ENCODE measurements at places on chromosomes 2 and 18.

GRCh38 chr2:197500503-197501131, 438 bp downstream of the HSPE1 start:
- peak; percentile 16 for DNase-seq

- no peak for DNase-seq
Observed at GRCh38 chr2:231683292-231684235, 24.8 kb upstream of the PTMA start.

DNA sequence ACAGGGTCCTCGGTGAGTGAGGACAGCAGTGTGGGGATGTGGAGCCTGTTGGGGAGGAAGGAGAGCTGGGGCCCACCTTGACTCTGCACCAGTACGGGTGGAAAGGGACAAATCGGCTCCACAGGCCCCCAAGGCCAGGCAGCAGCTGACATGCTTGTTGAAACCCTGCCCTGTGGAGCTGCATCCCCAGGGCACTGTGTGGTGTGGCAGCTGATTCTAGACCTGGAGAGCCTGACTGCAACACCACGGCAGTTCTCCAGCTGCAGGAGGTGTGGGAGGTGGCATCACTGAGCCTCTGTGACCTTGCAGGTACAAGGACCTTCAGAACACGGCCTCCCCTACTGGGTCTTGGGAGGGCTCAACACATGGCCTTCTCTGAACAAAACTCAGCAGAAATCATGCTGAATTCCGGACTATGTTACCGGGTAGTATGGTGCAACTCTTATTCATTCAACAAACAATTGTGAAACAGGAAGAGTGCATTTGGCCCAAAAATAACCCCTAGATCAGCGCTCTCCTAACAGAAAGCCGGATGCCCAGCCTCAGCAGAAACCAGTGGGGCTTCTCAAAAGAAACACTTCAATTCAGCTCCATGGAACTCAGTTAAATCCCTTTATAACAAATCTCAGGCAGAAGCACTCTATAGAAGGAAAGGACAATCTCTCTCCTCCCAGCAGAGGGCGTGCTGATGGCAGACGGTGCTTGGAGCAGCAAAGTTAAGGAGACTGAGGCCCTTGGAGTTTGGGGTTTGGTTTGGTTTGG, 104.4 kb upstream of the SALL3 start:
- DNase-seq, result peak; percentile 11

GRCh38 chr18:71797554-71797953, 746.6 kb downstream of the CBLN2 start:
- no peak for DNase-seq

GRCh38 chr18:14086458-14087231, 45.6 kb downstream of the ZNF519 start:
- DNase-seq, result peak; percentile 44

DNA sequence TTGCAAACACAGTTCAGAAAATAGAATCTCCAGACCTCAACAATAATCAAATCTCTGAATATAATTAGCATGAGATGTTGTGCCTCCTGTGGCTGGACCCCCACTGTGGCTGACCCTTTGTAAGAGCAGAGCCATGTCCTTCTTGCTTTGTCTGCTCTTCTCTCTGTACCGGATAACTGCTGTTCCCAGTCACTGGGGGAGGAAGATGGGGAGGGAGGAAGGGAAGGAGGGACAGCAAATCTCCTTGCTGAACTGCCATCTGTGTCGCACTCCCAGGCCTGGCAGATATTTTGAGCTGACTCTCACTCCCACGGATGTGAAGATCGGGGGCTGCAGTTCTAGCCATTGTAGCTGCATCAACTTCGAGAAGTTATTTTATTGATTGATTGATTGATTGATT, 319.0 kb upstream of the CXCR4 start:
- no peak for DNase-seq

GRCh38 chr18:6057604-6058003, 162.3 kb upstream of the TMEM200C start:
- DNase-seq, result no peak

DNA sequence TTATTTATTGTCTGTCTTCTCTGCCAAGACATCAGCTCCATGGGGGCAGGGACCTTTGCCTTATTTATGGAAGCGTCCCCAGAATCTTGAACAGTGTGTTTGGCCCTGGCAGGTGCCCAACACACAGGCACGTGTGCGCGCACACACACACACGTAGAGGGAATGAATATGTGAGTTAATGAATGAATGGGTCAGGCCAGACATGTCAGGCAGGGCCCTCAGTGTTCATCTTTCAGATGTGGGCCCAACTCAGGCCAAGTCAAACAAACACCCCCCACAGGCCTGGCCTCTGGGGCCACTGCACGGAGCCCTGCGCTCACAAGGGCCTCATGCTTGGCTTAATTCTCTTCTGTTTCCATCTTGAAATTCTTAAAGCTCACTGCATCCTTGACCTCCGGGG, 54.1 kb downstream of the DYSF start:
- no peak for DNase-seq

DNA sequence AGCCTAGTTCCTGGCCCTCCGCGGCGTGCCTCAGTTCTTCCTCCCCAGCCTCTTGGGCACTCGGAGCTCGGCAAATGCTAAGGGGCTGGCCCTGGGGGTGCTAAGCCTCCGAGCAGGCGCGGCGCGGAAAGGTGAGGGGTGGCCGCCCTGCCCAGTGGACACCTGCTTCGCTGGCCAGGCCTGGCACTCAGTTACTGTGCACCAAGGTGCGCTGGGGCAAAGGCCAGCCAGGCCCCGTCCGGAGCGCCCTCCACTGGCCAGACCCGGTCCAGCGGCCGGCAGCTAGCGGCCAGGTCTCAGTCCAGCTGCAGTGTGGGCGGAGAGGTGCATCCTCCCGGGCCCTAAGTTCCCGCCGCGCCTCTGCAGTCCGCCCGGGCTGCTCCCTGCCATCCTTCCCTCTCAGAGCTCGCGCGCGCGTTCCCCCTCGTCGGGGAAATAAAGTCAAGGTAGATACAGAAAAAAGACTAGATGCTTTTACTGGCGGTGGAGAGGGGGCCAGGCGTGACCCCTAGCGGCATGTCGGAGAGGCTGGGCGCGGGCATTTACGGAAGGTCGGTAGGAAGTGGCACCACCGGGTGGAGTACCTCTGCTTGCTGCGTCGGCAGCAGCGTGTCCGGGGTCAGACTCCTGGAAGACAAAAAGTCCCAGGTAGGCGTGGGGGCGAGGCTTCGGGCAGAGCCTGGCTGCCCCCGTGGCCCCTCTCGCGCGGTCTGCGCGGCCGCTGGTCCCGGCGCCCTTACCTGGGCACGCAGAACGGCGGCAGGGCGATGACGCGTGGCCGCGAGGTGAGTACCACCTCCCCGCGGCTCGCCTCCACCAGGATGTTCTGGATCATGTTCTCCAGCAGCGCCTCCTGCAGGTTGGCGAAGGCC, 9.4 kb upstream of the CRYBA2 start:
- DNase-seq, result no peak

- no peak for DNase-seq
Observed at GRCh38 chr18:23198217-23198845, 63.0 kb downstream of the CABLES1 start.

- no peak for DNase-seq
Observed at GRCh38 chr2:95047629-95048510, 22.4 kb downstream of the MAL start.

DNA sequence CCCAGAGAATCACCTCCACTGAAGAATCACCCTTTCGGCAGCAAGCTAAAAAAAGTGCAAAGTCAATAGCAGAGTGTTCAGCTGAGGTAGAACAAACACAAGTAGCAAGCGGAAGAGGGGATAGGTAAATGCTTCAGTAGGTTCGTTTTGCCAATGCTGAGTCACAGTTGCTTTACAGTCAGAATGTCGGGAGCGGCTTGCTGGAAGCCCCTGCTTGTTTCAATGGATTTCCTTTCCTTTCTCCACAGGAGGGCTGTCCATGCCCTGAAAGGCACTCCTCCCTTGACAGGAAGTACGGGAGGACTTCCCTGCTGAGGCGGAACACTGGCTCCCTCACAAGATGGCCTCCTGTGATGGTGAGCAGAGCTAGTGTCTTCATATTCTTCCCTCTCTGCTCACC, 146.2 kb upstream of the LYPD1 start:
- no peak for DNase-seq

DNA sequence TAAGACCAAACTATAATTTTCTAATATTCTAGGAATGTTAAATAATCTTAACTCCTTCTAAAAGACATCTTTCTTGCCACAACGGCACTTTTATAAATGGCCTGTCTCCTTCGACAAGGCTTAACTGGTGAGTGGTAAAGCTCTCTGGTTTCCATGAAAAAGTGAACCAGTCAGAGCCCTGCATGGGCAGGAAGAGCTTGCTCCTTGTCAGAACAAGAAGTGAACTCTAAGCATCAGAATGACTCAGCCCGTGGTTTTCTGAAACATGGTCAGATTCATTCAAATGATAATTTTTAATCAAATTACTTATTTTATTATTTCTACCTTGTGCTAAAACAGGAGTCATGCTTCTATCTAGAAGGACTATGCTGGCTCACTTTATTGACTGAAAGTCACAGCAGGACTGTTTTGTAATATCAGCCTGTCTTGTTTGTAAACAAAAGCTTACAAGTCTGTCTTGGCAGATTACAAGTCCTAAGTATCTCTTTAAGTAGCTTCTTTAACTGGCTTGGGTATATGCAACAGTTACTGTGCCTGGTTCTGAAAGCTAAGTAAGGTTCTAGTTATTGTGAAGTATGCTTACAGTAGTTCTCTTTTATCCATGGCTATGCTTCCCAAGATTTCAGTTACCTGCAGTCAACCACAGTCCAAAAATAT, 245.4 kb downstream of the NAPG start:
- peak; percentile 24 for DNase-seq

DNA sequence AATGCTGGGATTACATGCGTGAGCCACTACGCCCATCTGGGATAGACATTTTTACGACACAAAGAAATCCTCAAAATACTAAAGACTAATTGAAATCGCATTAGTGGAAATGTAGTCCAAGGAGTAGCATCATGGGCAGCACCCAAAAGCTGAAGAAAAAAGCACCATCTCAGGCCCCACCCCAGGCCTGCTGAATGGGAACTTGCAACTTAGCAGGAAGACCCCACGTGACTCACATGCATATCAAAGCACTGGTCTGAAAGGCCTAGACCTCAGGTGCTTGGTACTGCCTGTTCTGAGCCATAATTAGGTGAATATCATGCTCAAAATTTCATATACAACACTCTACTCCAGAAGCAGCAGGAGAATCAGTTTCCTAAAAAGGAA, 28.9 kb downstream of the SPRED2 start:
- no peak for DNase-seq

DNA sequence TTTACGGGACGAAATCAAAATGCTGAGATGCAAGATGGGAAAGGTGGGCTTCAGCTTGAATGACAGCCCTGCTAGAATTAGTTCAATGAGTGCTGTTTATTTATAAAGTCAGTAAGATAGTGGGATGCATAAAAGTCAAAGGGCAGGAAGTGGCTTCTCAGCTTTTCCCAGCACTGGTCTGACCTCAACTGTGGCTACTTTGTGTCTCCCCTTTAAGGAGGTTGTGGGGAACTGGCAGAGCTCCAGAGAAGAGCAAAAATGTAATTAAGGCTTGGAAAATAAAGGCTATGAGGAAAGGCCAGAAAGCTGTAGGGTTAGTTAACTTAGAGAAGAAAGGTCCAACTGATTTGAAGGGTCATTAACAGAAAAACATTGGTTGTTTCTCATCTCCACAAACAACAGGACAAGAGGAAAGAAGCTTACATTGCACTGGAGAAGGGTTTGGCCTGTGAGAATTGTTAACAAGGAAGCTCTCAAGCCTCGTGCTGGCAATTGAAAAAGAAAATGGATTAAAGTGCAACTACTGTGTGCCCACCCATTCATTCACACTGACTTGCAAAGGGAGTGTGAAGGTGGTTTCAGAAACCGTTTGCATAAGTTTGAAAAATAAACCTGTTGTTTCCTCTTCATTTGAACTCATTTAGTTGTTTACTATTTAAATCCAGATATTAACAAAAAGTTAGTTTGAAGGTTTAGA, 68.8 kb upstream of the CD28 start:
- no peak for DNase-seq

DNA sequence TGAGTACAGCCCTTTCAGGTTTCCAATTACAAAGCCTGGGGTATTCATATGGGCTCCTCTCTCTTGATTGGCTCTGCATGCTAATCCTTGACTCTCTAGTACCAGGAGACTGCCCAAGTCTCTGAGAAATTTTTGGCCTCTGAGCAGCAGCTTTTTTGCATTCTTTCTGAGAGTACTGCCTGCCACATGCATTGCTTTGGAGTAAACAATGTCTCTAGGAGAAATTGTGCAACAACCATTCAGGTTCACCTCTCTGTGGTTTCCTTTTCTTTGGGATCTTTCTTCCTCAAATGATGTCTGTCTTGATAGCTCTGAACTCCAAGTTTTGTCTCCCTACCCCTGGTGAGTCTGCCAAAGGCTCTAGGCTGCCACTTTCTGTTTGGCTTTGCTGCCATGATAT, 115.8 kb upstream of the SETBP1 start:
- DNase-seq, result no peak

DNA sequence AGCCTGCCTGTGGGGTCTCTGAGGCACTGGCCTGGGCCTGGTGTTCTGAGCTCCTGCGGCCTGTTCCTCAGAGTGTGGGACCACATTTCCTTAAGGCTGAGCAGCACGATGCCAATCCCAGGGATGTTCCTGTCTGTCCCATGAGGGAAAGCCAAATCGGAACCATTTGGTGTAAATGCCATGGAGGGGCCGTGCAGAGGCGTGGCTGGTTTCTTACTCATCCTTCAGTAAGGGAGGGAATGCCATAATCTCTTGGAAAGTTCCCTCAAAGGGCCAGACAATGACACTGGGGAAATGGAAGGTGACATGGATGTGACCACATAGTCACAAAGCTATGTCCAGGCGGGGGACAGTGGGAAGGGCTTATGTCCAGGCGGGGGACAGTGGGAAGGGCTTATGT, 14.4 kb upstream of the PTMA start:
- no peak for DNase-seq

DNA sequence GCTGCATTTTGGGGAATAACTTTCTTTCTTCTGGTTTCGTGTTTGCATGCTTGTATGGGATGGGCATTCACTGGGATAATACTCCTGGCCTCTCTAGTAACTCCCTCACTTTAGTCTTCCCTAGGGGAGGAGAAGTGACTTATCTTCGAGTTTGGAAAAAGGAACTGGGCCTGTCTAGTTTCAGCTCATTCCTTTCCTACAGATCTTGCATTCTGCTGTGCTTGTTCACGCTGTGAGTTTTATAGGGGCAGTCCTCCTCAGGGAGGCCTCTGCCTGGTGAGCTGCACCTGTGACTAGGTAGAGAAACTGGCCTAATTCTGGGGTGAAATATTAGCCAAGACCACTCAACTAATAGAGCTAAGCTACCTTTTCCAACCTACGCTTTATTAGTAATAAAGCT, 50.9 kb downstream of the PHLPP1 start:
- no peak for DNase-seq

DNA sequence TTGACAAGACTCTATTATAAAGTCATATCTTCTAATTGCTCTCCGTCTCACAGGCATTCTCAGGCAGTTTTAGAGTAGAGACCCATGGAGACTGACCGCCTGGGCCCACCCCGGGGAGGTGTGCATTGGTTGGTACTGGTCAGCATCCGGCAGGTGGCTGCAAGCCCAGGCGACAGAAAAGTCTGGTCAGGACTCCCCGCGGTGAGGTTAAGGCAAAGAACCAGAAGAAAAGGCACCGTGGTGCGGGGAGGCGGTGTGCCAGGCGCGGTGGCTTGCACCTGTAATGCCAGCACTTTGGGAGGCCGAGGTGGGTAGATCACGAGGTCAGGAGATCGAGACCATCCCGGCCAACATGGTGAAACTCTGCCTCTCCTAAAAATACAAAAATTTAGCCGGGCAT, 32.5 kb downstream of the AMER3 start:
- DNase-seq, result no peak
